ENCODE measurements at places on chromosomes 13 and 19.

- no peak for DNase-seq
Measured at GRCh38 chr13:74329962-74330361, 195.8 kb upstream of the KLF12 start.

GRCh38 chr19:38044267-38045111 lies 137.5 kb downstream of the SIPA1L3 start:
- DNase-seq = no peak

GRCh38 chr19:34961775-34962686 lies 2.0 kb downstream of the ZNF792 start:
- DNase-seq = no peak

GRCh38 chr19:56301155-56301554 lies 13.5 kb downstream of the ZSCAN5A start:
- no peak for DNase-seq

- peak; percentile 89 for DNase-seq
Measured at GRCh38 chr19:46634045-46634655, 1.9 kb downstream of the GNG8 start.

- DNase-seq = no peak
Measured at GRCh38 chr13:40983259-40983658, 35.9 kb downstream of the ELF1 start.

GRCh38 chr13:66665991-66666390 lies 564.1 kb downstream of the PCDH9 start:
- no peak for DNase-seq

DNA sequence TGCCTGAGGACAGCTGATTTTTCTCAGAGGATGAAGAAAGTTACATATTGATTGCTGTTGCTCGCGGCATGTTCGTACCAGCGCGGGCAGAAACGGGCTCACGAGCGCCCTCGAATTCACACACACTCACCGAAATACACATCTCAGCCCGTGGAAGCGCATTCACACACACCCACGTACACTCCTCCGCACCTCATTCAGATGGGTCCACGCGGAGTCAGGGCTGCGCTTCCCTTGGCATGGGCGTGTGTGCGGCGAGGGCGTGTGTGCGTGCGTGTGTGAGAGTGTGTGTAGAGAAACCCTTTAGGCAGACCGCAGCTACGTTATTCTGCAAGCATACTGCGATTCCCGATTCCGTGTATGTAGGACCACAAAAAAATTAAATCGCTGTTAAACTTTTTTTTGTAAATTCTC lies 2.1 kb upstream of the PCDH17 start:
- no peak for DNase-seq

DNA sequence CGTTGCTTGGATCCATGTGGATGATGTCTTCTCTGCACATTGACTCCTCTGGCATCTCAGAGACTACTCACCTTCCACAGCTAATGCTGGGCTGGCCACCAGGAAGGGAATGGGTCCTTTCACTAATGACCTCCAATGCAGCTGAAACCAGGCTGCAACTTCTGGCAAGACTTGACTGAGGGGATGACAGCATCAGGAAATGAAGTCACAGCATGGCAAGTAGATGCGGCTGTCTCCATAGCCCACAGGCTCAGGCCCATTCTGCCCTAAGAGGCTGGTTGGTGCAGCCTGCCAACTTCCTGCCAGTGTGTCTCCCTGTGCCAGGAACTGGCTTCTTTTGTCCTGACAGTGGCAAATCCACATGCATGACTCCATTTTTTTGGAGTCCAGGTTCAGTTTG lies 467.3 kb downstream of the TSHZ3 start:
- no peak for DNase-seq

GRCh38 chr19:1468821-1469254 lies 10.2 kb downstream of the C19orf25 start:
- no peak for DNase-seq

DNA sequence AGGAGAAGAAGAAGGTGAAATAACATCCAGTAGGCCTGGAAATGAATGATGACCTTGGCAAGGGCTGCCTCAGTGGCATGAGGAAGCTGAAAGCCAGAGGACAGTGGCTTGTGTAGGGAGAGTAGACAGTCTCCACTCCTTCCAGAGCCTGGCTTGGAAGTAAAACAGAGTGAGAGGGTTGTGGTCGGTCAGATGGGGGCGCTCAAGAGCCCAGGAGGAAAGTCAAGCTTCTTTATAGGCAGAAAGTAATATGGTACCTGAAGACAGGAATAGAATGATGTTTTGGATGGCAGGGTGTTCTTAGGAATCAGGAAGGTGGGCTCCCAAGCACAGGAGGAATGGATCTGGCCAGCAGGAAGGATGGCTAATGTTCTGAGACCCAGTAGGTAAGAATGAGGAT lies 75.1 kb upstream of the TSC22D1 start:
- no peak for DNase-seq

GRCh38 chr13:37960427-37960826 lies 90.9 kb upstream of the TRPC4 start:
- DNase-seq = no peak

GRCh38 chr19:36099166-36099785 lies 11.7 kb upstream of the OVOL3 start:
- DNase-seq = no peak

DNA sequence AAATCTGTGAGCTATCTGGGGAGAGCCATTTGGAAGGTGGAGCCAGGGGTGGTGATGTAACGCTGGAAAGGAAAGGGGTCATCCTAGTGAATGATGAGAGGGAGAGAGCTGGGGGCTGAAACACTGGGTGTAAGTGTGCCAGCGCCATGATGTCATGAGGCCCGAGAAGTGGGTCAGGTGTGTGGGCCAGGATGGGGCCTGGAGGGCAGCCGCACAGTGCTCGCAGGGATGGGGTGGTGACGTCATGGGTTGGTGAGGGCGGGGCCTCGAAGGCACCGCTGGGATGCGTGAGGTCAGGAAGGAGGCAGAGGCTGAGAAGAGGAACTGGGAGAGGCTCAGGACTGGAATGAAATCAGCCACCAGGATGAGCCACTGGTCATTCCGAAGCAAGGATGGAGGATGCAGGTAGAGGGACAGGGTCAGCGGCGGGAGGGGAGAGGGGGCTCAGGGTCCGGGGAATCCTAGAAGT lies 4.4 kb downstream of the CCDC61 start:
- DNase-seq = no peak
